ENCODE measurements at places on chromosomes 16 and 17.

DNA sequence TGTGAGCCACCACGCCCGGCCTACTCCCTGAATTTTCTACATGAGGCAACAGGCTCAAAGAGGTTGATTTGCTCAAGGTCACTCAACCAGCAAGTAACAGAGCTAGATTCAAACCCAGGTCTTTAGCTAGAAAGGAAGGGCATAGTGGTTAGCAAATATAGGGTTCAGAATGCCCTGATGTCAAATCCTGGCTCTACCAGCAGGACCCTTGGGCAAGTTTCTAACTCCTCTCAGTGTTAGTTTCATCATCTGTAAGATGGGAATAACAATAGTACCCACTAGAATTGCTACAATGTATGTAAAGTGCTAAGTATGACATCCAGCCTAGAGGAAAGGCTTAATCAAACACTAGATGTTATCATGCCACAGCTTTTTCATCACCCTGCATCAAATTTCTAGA is 19.1 kb upstream of the CYB5B start:
- no peak for DNase-seq

- no peak for DNase-seq
These were observed at the start of gene HSF4 for GRCh38 chr16:67164599-67165061. Gene HSF4, plus strand, starts transcription at chr16:67164745. Its CDS starts 67 bp downstream, at chr16:67164812.

DNA sequence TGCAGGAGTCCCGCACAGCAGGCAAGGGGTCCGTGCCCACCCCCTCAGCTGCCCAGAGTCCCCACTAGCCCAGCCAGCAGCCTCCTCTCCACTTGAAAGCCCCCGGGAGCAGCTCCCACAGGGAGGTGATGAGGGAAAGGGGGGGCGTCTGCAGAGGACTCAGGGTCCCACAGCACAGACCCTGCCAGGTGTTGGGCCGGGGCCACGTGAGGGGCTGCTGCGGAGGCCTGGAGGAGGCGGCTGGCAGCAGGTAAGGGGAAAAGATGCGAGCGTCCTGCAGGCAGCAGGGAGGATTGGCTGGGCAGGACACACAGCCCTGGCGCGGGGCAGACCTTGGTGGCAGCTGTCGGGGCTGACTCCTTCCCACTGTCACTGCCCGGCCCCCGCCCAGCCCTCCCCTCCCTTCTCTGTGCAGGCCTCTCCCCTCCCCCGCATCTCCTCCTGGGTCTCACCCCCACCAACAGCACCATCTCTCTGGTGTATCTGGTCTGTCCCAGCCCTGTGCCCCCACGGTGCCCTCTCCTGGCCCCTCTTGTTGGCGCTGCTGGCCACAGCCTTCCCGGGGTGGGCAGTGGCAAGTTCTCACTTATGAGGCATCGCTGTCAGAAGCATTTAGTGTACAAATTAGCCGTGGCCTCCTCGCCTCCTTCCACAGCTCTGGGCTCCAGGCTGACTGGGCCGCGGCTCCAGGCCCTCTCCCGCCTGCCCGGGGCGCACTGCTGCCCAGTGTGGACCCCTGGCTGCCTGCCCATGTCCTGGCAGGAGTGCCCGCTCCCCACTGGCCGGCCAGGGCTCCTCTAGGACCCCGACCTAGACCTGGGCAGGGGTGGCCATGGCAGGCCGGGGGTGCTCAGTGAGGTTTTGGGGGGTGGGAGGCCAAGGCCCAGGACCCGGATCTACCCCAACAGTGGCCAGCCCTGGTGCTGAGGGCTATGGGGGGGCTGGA is 4.4 kb upstream of the PRR35 start:
- DNase-seq = no peak

DNA sequence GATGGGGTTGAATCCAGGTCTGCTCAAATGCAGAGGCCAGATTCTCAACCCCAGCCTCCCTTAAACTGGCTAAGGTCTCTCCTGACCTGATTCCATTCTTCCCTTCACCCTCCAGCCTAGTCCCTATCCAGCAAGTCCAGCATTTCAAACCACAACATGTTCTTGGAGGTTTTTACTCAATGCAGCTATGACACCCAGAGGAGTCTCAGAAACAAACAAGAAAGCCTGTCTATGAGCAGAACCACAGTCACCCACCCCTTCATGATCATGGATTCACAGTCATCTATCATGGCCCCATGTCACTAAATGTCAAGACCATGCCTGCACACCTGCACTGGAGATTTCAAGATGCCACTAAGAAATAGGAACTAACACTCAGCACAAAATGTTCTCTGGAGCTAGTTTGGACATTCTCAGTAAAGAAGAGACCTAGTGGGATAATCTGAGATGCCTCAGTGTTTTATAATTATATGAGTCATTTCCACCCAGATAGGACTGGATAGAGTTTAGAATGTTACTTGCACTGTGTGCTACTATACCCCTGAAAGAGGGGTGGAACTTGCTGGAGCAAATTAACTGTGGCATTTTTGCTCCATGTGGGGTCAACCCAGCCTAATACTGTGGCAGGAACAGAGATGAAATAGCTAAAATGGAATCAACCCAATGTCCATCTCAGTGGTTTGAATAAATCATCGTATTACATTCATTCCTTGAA is 9.5 kb upstream of the METTL22 start:
- peak; percentile 55 for DNase-seq

GRCh38 chr17:143785-144281 is 6.5 kb downstream of the SCGB1C2 start:
- DNase-seq = peak; percentile 54

DNA sequence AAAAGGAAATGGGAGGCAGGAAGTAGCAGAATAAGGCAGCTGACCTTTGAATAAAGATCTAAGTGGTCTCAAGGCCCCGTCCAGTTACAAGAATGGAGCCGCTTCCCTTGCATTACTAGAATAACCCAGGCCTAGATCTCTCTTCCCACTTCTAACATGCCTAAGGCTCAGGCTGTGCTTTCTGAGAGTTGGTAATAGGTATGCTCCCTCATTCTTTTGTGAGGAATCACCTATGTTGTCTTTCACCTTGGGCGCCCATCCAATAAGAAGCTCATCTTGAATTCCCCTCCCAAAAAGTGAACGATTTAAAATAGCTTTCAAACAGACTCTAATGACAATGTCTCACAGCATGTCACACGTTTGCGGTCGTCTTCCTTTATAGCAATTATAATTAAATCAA is 101.2 kb downstream of the KCNJ2 start:
- DNase-seq = no peak
